Activated T-cell treated with anti-CD3 and anti-CD28 coated beads, Interleukin-2, amount 50 U/mL, for 4 hours (primary cell): ENCODE measurements at places on chromosomes 16 and 17. TPM values are rescaled to one million over a fixed set of nuclear protein-coding genes. Genes with fewer than 3 reads are reported as not detected.

The KCNJ18 gene
- total RNA-seq: not detected

The CTRB1 gene
- 5.5 TPM for total RNA-seq

The KRTAP9-2 gene
- total RNA-seq: not detected

The SECTM1 gene
- 3.8 TPM for total RNA-seq

The TBC1D3C gene
- not detected for total RNA-seq

The YBX2 gene
- not detected for total RNA-seq

The DYNLL2 gene
- total RNA-seq: 42.3 TPM

The TLCD3B gene
- total RNA-seq: 0.22 TPM

The SLC6A2 gene
- total RNA-seq: not detected

The RPS6KB1 gene
- total RNA-seq: 50.1 TPM

The FGF11 gene
- 0.32 TPM for total RNA-seq

The PLEKHG4 gene
- 37.0 TPM for total RNA-seq

The STXBP4 gene
- total RNA-seq: 8.1 TPM

The CRISPLD2 gene
- total RNA-seq: 0.11 TPM

The HOXB6 gene
- total RNA-seq: 0.27 TPM

The HBM gene
- not detected for total RNA-seq

The GDPD3 gene
- total RNA-seq: 3.3 TPM

The PSKH1 gene
- 10.4 TPM for total RNA-seq

The UMOD gene
- not detected for total RNA-seq

The VTN gene
- 0.94 TPM for total RNA-seq

The TMEM238L gene
- not detected for total RNA-seq
